Activated CD4-positive, alpha-beta memory T cell treated with anti-CD3 and anti-CD28 coated beads for 36 hours (primary cell): ENCODE measurements at places on chromosomes 7 and 10.

DNA sequence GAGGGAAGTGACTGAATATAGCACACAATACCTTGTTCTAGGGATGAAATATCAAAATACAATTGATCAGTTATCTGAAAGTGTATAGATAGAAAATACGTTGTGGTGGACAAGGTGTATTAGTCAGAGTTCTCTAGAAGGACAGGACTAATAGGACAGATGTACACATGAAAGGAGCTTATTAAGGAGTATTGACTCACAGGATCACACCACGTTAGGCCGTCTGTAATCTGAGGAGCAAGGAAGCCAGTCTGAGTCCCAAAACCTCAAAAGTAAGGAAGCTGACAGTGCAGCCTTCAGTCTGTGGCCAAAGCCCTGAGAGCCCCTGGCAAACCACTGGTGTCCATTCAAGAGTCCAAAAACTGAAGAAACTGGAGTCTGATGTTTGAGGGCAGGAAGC, 406.1 kb downstream of the MDFIC start:
- no peak for DNase-seq
- no peaks in the 10 kb centered on the region for H3K27me3 ChIP-seq
- H3K27ac ChIP-seq: no peak overlapping the region
- no peak overlapping the region for H3K4me3 ChIP-seq

- H3K27ac ChIP-seq: no peak overlapping the region
- H3K27me3 ChIP-seq: no peaks in the 10 kb centered on the region
- peaks cover 32% of the 10 kb centered on the region for H3K4me1 ChIP-seq
- no peak for DNase-seq
- peaks cover 3% of the 10 kb centered on the region for H3K36me3 ChIP-seq
- H3K4me3 ChIP-seq: no peak overlapping the region
Measured at GRCh38 chr7:112211348-112211907, 4.9 kb downstream of the ZNF277 start.

DNA sequence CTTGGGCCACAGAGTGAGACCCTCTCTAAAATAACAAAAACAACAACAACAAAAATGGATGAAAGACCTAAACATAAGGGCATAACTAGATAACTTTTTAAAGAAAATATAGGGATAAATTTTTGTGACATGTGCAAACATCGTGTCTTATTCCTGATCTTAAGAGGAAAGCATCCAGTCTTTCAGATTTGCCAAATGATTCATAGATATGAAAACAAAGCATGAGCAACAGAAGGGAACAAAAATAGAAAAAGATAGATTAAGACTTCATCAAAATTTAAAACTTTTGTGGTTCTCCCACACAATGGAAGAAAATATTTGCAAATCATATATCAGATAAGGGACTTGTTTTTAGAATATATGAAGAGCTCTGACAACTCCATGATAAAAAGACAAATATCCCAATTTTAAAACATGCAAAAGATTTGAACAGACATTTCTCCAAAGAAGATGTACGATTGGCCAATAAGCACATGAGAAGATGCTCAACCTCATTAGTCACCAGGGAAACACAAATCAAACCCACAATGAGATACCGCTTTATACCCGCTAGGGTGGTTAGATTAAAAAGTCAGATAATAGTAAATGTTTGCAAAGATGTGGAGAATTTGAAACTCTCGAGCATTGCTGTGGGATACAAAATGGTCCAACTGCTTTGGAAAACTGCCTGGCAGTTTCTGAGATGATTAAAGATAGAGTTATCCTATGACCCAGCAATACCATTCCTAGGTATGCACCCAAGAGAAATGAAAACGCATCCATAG, 20.3 kb downstream of the PPIF start:
- H3K27me3 ChIP-seq: no peaks in the 10 kb centered on the region
- H3K4me1 ChIP-seq: no peaks in the 10 kb centered on the region
- H3K27ac ChIP-seq: no peak overlapping the region
- H3K4me3 ChIP-seq: no peak overlapping the region
- no peaks in the 10 kb centered on the region for H3K36me3 ChIP-seq

GRCh38 chr10:78950656-78951587, 117.8 kb upstream of the ZMIZ1 start:
- H3K27ac ChIP-seq: no peak overlapping the region
- no peak for DNase-seq
- no peaks in the 10 kb centered on the region for H3K27me3 ChIP-seq
- no peaks in the 10 kb centered on the region for H3K4me1 ChIP-seq
- H3K4me3 ChIP-seq: no peak overlapping the region

DNA sequence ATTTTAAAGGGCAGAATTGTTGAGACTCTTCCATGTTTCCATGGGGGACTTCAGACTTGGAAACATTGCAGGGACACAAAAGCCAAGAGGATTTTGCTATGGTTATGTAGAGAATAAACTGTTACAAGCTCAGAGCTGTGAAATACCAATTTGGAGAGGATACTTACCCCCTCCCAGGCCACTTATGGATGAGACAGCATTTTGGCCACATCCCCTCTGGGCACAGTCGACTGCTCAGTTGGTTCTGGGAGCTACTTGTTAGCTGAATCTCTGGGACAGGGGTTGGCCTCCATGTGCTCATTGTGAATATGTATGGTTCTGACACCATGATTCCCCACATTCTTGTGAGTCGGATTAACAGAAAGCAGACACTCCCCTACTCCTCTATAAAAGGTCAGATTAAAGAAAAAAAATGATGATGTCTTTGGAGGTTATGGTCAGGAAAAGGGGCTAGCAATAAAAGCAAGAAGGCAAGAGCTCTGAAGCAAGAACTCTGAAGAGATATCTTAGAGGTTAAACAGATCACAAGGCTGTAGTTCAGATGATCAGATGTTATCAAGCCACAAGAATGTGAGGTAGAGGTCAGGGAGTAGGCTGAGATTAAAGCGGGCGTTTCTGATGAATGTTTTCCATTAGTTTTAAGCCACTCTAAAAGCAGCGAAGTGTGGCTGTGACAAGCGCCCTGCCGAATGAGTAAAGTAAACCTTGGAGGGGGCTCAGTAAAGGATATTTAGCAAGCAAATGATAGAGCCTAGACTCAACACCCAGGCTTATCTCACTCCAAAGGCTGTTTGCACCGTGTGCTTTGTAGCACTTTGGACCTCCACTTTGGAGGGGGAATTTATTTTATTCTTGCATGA, 17.2 kb downstream of the STAMBPL1 start:
- H3K27ac ChIP-seq: peak overlapping the region; percentile 84
- peak; percentile 52 for DNase-seq
- H3K4me3 ChIP-seq: peak overlapping the region; percentile 17
- peaks cover 9% of the 10 kb centered on the region for H3K36me3 ChIP-seq

GRCh38 chr7:149823191-149823630, 15.0 kb upstream of the ZNF862 start:
- H3K27ac ChIP-seq: no peak overlapping the region
- no peaks in the 10 kb centered on the region for H3K27me3 ChIP-seq
- no peak for DNase-seq
- H3K36me3 ChIP-seq: no peaks in the 10 kb centered on the region
- H3K4me3 ChIP-seq: no peak overlapping the region
- no peaks in the 10 kb centered on the region for H3K4me1 ChIP-seq
